Activated CD4-positive, alpha-beta T cell treated with anti-CD3 and anti-CD28 coated beads, Interleukin-2, amount 50 U/mL, for 1 hour (primary cell): ENCODE measurements at places on chromosomes 7 and 10.

DNA sequence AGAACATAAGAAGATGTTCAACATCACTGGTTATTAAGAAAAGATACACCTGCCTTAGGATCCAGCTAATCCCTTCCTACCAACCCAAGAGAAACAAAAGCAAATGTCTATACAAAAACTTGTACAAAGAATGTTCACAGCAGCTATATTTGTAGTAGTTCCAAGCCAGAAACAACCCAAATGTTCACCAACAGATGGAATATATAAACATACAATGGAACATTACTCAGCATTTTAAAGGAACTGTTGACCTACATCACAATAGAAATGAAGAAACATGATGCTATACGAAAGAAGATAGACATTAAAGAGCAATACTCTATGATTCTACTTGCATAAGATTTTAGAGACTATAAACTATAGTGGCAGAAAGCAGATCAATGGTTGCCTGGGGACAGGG is 149.4 kb downstream of the ZNF438 start:
- DNase-seq: no peak

GRCh38 chr7:157738066-157738460 is 401.3 kb downstream of the DNAJB6 start:
- no peak for DNase-seq

DNA sequence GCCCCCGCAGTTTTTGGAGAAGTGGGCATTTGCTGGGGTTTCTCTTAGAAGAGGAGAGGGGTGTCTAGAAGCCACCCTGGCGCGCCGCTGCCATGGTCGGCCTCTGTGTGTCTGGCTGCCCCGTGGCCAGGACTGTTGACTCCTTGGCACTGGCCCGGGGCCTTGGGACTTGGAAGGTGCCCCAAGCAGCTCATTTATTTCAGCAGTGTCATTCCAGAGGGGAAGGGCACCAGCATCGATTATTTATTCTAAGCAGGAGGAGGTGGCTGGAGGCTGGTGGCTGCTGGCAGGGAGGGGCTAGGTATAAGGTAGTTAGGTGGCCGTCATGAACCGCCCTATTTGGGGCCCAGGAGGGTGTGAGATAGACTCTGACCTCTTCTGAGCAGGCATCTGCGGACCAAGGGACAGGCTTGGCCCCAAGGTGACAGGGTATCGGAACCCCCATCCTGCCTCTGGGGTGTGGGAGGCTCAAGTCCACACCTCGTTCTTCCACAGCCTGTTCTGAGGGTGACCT is 1.6 kb downstream of the GTF2IRD1 start:
- no peak for DNase-seq

- no peak for DNase-seq
Measured at GRCh38 chr10:51034769-51035168, 39.5 kb upstream of the PRKG1 start.

DNA sequence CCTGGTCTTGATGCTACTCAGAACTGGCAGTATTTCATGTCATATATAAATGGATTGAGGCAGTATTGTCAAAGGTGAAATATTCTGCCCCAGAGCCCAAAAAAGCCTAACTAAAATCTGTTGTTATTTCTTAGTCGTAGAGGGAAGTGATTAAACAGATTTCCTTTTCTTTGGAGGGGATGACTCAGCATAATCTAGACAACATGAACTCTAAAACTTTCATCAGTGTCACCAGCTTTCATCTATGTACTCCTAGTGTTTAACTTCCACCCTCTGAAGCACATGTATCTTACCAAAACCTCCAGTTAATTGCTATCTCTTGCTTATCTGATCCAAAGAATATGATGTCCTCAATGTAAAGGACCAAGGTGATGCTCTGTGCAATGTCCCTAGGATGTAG is 97.1 kb upstream of the ARID5B start:
- no peak for DNase-seq

DNA sequence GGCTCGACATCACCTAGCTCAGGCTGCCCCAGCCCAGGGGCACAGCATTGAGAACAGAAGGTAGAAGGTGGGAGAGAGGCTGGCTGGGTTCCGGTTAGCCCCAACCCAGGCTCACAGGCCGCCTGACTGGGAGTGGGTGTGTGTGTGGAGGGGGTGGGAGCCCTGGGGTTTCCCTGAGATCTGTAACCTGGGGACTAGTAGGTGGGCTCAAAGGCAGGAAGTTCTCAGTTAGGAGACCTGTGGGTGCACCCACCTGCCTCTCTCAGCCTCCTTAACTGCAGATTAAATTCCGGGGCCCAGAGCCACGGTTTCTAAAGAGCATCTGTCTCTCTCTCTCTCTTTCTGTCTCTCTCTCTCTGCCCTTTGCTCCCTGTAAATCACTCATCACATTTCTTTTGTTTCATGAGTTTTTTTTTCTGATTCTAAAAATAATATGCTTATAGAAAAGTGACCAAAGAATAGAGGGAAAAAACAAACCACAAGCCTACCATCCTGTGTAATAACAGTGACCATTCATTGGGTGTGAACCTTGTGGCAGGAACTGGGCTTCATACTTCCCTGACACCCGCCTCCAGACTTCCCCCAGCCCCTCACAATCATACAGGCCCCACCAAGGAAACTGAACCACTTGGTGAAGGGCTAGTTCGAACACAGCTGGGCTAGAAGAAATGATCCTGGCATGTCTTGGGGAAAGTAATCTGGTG is 83.4 kb upstream of the SMNDC1 start:
- DNase-seq: no peak
